ENCODE measurements at places on chromosomes 3 and 15.

GRCh38 chr3:30984855-30985749, 90.6 kb upstream of the GADL1 start:
- DNase-seq = no peak

GRCh38 chr3:14845826-14846225, 27.1 kb downstream of the FGD5 start:
- no peak for DNase-seq

GRCh38 chr3:70737666-70738290, 425.3 kb upstream of the MDFIC2 start:
- no peak for DNase-seq

DNA sequence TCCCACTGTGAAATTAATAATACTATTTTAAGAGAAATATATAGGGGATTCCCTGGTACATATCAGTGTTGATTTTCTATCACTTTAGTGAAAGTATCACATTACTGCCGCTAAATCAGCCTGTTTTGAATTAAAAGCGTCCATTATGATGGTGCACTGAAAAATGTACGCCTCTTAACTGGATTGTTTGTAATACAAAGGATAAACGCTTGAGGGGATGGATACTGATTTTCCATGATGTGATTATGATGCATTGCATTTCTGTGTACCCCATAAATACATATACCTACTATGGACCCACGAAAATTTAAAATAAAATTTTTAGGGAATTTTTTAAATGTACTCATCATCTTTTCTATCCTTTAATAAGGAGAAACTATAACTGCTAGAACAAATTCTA, 478.6 kb downstream of the MAGI1 start:
- DNase-seq = no peak

- no peak for DNase-seq
Measured at GRCh38 chr15:31516874-31517273, 190.2 kb downstream of the KLF13 start.

DNA sequence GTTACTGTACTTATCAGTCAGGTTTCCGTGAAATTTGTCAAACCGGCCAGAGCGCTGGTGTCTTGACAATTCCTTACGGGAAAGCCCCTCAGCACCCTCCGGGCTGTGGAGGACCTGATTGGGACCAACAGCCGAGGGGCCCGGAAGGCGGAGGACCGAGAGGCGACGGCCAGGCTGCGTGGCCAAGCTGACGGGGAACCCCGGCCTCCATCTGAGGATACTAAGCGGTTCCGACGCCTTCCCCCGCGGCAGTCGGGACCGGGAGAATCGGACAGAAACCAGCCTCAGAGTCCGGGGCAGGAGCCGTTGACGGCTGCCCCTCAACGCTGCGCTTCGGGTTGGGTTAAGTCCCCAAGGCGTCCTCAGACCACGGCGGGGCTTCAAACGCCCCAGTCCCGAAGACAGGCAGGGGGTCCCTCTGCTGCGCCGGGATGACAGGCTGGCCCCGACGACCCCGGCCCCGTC, 499 bp downstream of the ALDH1A2 start:
- DNase-seq = peak; percentile 38

DNA sequence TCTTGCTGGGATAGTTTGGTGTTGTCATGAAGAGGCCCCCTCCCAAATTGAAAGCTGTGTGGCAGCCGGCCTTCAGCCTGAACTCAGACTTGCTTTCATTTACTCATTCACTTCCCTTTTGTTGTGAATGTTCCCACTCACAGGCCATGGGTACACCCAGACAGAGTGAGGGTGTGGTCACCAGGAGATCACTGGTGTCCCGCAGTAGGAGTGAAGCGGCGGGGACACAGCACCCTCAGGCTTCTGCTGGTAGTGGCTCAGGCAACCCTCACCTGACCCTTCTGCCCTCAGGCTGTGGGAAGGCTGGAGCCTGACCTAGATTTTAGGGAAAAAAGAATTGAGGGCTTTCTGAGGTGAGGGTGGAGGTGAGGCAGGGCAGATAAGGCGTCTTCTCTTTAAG, 244.4 kb downstream of the SOX2 start:
- no peak for DNase-seq

GRCh38 chr3:140501061-140501769, 176.6 kb upstream of the TRIM42 start:
- DNase-seq = no peak

GRCh38 chr15:39869254-39869653, 50.8 kb downstream of the GPR176 start:
- DNase-seq = no peak

GRCh38 chr3:103976931-103977339, 1389.8 kb upstream of the ALCAM start:
- DNase-seq = no peak

DNA sequence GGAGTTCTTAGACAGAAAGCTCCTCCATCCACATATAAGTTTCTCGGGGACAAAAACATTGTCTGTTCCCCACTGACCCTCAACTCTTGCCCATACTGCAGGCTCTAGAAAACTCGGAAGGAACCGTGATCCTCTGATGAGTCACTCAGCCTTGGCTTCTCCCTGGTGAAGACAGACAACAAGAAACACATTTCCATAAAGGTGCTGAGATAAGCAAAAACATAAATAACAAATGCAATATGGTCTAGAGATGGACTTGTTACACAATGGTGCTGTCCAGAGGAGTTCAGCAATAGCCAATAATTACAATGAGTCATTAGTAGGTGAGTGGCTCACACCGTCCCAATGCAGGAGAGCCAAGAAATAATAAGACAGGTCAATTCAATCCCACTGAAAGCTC, 43.7 kb downstream of the MAGI1 start:
- no peak for DNase-seq

DNA sequence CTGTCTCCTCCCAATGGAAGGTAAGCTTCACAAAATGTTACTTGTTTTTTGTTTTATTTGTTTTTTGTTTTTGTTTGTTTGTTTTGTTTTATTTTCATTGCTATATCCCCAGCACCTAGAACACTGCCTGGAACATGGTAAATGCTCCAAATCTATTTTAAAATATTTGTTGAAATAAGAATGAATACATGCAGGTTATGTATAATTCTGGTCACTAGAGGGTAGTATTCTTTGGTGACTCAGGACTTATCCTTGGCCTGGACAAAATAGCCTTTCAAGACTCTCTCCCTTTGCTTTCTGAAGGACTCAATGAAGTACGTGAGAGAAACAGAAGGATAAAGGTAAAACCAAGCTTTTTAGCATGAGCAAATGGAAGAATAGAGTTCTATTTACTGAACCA, 46.9 kb upstream of the PPP2R3A start:
- DNase-seq = no peak

- DNase-seq = no peak
Measured at GRCh38 chr3:55329849-55330248, 157.3 kb downstream of the WNT5A start.

DNA sequence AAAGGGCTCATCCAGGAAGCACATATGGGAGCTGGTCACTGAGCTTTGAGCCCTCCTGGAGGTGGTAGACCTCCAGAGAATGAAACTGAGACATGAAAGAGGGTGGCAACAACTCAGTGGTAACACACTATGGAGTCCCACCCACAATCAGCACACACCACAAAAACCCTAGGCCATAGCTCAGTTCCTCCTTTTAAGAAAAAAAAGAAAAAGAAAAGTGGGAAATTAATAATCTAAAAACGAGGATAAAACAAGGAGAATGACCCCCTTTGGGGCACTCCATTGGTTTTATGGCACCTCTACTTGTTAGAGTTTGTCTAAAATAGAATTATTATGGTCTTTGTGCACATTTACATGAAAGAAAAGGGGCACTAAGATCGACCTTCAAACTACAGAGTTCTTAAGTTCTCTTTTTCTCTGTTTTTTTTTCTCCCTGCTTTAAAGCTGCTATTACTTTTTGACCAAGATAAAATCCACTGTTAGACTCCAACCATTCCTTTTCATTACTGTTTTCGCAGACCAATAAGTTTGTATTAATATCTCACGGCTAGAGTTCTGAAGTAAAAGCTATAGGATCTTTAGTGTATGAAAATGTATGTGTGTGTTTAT, 40.2 kb upstream of the ZBTB20 start:
- no peak for DNase-seq

DNA sequence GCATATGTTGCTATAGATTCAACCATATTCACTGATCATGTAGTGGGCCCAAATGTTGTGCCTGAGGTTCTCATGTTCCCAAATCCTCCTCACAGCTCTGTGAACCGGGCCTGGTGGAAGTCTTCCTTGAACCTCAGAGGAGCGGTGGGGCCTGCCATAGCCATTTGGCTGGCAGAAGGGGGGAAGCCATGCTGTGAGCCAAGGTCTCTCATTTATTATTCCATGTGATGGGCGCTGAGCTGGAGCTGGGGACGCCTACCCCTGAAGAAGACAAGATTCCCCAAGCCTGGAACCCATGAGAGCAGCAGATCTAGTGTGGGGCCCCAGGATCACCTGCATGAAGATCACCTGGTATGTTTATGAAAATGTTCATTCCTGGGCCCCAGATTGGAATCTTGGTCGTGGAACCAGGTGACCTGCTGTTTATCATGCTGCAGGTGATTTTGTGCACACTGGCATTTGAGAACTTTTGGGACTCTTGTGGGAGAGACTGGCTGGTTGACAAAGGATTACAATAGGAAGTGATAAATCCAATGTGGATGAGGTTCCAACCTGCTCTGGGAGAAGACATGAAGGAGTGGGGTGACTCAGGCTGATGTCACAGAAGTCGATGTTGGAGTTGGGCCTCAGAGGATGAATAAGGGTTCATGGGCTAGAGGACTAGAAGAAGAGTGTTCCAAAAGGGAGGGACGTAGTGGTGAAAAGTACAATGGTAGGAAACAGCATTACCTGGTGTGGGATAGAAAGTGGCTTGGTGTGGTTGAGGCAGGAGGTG, 102.1 kb downstream of the ASB7 start:
- no peak for DNase-seq

DNA sequence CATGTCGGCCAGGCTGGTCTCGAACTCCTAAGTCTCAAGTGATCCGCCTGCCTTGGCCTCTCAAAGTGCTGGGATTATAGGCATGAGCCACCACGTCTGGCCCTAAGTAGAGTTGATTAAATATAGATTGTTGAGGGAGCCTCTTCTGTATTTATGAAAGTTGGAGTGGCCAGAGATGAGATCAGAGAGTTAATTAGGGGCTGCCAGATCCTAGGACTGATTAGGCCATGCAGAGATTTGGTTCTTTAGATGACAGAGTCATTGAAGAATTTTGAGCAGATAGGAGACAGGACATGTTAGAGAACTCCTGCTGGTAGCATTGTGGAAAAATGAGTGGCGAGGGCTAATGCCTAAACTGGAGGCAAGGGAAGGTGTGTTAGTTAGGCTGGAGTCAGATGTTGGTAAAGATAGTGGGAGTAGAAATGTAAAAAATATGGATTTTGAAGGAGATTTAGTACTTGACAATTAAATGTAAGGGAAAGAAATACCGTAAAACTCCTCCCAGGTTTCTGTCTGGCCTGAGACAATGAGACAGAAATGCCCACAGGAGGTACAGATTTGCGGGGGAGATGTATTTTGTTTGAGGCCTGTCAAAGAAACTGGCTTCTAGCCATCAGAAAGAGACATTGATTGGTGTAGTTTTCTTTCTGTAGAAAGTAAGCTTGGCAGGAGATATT, 23.4 kb downstream of the SACM1L start:
- no peak for DNase-seq

- peak; percentile 80 for DNase-seq
Measured at GRCh38 chr3:187739561-187740332, 5.5 kb downstream of the BCL6 start.

DNA sequence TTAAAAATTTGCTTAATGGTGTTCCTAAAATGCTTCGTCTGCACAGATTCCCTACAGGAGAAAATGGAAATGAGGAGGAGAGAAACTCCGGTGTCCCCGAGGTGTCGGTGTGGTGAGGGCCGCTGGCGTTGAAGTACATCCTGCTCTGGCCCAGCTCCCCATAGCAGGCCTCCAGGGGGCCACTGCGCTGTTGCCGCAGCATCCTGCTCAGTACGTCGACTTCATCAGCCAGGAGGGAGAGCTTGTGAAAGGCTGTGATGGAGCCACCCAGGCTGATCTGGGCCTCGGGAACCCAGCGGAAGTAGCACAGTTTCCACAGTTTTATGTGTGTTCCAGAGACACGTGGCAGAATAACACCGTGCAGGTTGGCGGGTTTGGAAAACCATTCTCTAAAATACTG, 37.8 kb downstream of the FAN1 start:
- no peak for DNase-seq

- DNase-seq = no peak
Measured at GRCh38 chr3:56921573-56922453, 120.1 kb upstream of the ARHGEF3 start.

GRCh38 chr3:49802719-49803464, at the start of gene INKA1:
Gene INKA1, plus strand, starts transcription at chr3:49803261. Its CDS starts 132 bp downstream, at chr3:49803393.
- DNase-seq = peak; percentile 90

DNA sequence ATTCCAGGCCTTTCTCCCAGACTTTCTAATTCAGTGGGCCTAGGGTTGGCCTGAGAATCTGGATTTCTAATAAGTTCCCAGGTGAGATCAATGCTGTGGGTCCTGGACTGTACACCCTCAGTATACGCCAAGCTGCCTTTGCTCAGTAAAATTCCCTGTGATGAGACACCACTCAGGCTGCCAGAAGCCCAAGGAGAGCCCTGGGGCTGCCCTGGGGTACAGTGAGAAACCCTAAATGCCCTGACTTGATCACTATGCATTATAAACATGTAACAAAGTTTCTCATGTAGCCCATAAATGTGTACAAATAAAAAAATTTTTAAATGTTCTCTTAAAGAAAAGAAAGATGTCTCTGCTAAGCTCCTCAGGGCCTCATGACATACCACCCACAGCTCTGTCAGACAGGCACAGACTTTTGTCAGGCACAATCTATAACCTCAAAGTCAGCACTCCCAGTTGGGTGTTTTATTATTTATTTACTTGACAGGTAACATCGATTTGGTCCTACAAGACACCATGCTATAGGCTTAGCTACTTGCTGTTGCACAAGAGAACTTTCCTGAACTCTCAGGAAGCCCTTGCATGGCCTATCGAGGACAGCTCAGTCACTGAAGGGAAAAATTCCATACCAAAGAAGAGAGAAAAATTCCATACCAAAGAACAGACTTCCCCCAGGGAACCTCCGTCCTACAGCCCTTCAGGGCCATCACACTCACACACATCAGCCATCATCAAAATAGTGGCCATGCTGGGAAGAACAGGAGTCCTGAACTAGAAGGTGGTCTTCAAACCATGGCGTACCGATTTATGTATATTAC, 22.7 kb downstream of the LARP6 start:
- no peak for DNase-seq

DNA sequence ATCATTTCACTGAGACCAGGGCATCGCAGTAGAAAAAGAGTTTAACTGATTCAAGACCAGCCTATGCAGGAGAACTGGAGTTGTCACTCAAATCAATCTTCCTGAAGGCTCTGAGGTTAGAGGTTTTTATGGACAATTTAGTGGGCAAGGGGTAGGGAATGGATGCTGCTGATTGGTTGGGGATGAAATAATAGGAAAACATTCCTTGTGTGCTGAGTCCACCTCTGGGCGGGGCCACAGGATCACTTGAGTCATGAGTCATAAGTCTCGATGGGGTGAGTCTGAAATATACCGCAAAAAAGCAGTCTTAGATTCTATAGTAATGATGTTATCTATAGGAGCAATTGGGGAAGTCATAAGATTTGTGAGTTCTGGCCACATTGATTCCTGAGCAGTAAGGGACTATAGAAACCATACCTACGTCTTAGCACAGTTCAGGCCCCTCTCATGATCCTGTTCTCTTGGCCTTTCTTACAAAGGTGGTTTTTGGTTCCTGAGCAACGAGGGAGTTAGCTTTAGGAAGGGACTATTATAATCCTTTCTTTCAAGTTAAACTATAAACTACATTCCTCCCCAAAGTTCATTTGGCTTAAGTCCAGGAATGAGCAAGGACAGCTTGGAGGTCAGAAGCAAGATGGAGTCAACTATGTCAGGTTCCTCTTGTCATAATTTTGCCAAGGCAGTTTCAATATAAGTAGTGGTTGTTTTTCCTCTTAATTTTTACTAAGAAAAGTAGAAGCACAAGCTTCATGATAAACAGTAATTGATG, 2.7 kb upstream of the OPA1 start:
- no peak for DNase-seq
